ENCODE measurements at places on chromosomes 6 and 20. TPM values are rescaled to one million over a fixed set of nuclear protein-coding genes. Genes with fewer than 3 reads are reported as not detected.

Gene DLL1
- 3.5 TPM for total RNA-seq

Gene PLCB4
- not detected for total RNA-seq

Gene ROS1
- not detected for total RNA-seq

Gene KCNB1
- total RNA-seq = not detected

DNA sequence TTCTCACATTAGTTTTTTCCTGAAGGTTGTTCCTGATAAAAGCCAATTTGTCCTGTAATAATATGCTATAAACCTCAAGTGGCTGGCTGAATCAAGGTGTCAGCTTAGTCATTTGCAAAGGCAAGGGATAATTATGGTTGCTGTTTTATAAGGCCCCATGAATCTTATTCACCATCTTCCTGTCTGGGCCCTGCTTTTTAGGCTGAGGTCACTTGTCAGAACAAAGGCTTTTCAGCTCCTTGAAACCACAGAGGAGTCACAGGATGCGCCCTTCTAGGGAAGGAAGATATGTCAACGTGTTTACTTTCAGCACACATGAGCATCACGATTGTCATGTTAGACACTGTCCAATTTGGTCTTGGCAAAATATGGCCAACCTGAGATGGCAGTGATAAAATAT lies 64.8 kb upstream of the NAA20 start:
- no peaks in the 10 kb centered on the region for H3K4me1 ChIP-seq
- H3K27me3 ChIP-seq = no peaks in the 10 kb centered on the region
- no peak for DNase-seq
- no peak overlapping the region for H3K4me3 ChIP-seq

- H3K4me3 ChIP-seq = no peak overlapping the region
- no peak overlapping the region for H3K27ac ChIP-seq
- peaks cover 23% of the 10 kb centered on the region for H3K36me3 ChIP-seq
- no peaks in the 10 kb centered on the region for H3K27me3 ChIP-seq
- no peak for DNase-seq
- peaks cover 20% of the 10 kb centered on the region for H3K4me1 ChIP-seq
These were observed 82.2 kb downstream of the MAN1A1 start for GRCh38 chr6:119267126-119267905.

GRCh38 chr6:72035486-72035885 lies 149.1 kb downstream of the RIMS1 start:
- DNase-seq = no peak
- H3K36me3 ChIP-seq = no peaks in the 10 kb centered on the region
- H3K27me3 ChIP-seq = no peaks in the 10 kb centered on the region
- no peaks in the 10 kb centered on the region for H3K4me1 ChIP-seq

- H3K4me1 ChIP-seq = no peaks in the 10 kb centered on the region
- H3K4me3 ChIP-seq = no peak overlapping the region
- DNase-seq = no peak
- no peak overlapping the region for H3K27ac ChIP-seq
- no peaks in the 10 kb centered on the region for H3K27me3 ChIP-seq
These were observed 366.9 kb upstream of the IRAK1BP1 start for GRCh38 chr6:78500299-78501089.

GRCh38 chr6:100719883-100720682 lies 161.0 kb downstream of the ASCC3 start:
- peaks cover 23% of the 10 kb centered on the region for H3K4me1 ChIP-seq
- peaks cover 27% of the 10 kb centered on the region for H3K36me3 ChIP-seq
- DNase-seq = no peak
- no peaks in the 10 kb centered on the region for H3K27me3 ChIP-seq
